ENCODE measurements at places on chromosomes 11 and 22.

DNA sequence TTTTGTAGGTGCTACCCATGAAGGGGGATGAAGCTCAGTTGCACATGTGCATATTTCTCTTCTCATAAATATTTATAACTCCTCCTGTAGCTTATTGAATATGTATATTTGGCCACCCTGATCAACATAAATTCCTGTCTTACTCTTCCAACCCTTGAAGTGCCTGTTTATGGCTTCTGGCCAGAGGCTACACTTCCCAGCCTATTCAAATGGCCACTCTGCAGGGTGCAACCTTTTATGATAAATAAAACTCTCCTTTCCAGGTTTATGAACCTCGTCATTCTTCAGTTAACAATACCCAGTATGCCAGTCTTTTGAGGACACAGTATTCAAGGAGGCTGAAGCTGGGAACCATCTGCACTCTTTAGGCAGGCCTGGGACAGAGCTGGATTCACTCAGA is 2.6 kb upstream of the RTL6 start:
- DNase-seq: no peak

DNA sequence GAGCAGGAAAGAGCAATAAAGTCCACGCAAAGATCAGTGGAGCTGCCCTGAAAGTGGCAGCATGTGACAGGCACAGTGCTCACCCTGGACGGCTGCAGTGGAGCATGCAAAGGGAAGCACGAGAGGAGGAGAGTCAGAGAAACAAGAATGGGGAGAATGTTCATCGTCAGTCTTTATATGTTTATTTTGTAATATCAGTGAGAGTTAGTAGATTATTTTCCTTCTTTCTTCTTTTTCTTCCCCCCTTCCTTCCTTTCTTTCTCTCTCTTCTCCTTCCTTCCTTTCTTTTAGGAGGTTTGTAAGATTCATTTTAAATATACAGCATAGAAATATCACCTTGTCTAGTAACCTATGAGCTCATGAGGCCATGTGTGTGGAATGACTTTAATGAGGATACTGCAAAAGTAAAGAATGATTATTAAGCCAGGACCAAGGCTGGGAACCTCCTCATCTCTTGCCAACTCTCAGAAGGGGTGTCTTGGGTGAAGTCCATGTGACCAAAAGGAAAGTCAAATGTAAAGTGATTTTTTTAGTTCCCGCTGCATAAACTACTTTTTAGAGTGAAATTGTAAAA is 321.1 kb downstream of the AASDHPPT start:
- DNase-seq: no peak

DNA sequence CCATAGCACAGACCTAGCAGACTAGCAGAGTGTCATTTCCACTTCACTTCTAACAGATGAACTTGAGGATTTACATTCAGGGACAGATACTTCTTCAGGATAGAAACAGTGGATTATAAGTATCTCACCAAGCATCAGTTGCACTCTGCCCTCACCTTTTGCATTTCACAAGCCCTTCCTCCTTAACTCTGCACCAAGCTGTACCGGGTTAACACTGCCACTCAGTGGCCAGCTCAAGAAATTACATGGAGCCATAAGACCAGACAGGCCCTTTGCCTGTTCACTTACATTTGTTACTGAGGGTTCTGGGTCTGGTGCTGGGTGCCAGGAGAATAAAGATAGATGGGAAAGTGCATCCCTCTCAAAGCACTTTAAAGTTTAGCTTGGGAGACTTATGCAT is 309.8 kb downstream of the SHANK2 start:
- DNase-seq: no peak

- DNase-seq: no peak
These were observed 69.2 kb upstream of the INCENP start for GRCh38 chr11:62054484-62055121.

GRCh38 chr11:45048313-45048841 is 97.7 kb upstream of the TP53I11 start:
- DNase-seq: no peak

- no peak for DNase-seq
These were observed 21.3 kb downstream of the RASD2 start for GRCh38 chr22:35561796-35562526.

DNA sequence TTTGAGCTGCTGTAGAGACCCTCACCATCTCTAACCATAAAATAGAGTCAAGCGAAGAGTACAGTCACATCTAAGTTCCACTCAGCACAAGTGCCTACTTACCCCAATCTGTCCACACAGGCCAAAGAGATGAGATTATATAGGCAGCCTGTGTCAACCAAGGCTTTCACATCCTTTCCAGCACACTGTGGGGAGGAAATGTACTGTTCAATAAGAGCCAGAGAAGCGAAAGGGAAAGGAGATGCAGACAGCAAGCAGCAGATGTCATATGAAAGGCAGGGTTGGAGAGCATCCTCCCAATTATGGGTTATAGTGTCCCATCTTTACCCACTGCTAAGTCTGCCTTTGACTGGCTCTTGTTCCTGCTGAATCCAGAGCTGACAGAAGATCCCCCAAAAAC is 16.4 kb downstream of the NRIP3 start:
- DNase-seq: no peak

DNA sequence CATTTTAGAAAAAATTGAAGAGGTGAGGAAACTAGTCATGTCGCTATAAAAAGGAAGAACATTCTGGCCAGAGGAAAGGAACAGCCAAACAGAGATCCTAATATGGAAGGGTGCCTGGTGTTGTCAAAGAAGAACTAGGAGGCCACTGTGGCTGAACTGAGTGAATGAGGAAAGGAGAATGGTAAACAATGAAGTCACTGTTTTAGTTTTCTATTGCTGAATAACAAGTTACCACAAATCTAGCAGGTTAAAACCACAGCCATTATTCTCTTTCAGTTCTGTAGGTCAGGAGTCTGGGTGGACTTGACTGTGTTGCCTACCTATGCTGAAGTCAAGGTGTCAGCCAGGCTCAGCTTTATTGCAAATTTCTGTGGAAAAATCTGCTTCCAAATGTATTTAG is 549.3 kb upstream of the CCDC90B start:
- DNase-seq: no peak

DNA sequence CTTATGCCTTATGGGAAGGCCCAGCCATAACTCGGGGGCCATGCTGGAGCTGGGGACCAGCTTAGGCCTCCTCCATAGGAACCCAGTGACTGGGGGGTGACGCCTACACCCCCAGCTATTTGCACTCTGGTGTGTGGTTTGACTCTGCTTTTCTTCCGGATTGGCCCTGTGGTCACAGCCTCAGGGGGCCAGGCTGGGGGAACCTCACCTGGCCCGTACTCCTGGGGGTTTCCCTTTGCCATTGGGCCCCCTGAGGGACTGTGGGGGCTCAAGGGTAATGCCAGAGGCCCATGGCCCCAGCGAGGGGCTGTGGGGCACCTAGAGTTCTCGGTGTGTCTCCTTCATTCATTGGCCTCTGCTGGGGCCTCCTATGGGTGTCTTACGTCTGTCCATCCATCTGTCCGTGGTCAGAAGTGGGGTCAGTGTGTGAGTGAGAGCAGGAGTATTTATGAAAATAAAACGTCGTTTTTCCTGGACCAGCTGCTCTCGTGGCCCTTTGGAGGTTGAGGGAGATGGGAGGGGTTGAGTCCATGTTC is 6.3 kb upstream of the SH3BP1 start:
- DNase-seq: peak; percentile 72

GRCh38 chr22:37205046-37205445 is 7.2 kb downstream of the SSTR3 start:
- DNase-seq: no peak

- no peak for DNase-seq
These were observed 304.0 kb downstream of the SHANK2 start for GRCh38 chr11:70948398-70948797.

- DNase-seq: no peak
These were observed 962.9 kb downstream of the BRD1 start for GRCh38 chr22:48864748-48865147.

DNA sequence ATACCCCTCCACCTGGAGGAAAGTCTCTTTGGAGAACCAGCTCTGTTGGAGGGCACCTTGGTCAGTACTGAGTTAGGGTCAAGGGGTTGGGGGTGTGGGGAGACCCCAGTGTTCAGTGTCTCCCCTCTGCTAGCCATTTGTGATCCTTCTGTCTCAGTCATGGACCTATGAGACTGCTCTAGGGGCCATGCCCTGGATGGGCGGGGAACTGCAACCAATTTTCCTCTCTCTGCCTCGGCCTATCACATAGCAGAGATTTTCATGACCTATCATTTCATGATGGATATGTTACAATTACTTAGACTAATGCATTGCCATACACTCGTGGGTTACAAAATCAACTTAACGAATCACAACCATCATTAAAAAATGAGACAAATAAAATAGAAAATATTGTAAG is 7.4 kb downstream of the OTOG start:
- DNase-seq: no peak

GRCh38 chr22:20636075-20636812 is 128.8 kb downstream of the MED15 start:
- no peak for DNase-seq

DNA sequence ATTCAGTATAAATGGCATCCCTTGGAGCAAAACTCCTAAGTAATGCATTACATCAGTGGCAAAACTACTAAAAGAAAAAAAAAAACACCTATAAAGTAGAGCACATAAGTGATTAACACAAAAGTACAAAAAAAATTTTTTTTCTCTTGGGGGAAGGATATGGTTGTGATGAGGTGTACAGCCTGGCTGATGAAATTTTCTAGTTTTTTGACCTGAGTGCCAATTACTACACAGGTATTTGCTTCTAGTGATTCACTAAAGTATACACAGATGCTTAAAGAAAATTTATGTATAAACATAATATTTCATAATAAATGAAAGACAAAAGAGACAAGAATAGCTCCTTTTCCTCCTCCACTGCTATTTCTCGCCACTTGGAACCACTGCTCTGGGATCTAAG is 71.8 kb upstream of the APOA1 start:
- DNase-seq: no peak

DNA sequence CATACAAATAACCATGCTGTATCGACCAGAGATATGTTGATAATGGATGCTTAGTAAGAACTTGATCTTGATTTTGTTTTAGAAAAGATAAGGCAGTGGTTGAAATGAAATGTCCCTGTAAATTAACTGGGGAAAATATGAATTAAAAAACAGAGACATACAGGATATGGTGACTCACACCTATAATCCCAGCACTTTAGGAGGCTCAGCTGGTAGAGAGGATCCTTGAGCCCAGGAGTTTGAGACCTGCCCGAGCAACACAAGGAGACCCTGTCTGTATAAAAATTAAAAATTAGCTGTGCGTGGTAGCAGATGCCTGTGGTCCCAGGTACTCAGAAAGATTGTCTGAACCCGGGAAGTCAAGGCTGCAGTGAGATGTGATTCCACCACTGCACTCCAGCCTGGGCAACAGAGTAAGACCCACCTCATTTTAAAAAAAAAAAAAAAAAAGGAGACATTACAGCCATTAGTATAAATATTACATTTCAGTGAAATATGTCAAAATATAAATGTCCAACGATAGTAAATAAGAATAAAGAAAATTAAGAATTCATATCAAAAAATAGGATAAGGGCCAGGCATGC is 4.6 kb downstream of the PICALM start:
- no peak for DNase-seq

- no peak for DNase-seq
These were observed 68.3 kb upstream of the CRYBB3 start for GRCh38 chr22:25131198-25131887.

GRCh38 chr11:122672892-122673291 is 17.4 kb downstream of the UBASH3B start:
- no peak for DNase-seq

DNA sequence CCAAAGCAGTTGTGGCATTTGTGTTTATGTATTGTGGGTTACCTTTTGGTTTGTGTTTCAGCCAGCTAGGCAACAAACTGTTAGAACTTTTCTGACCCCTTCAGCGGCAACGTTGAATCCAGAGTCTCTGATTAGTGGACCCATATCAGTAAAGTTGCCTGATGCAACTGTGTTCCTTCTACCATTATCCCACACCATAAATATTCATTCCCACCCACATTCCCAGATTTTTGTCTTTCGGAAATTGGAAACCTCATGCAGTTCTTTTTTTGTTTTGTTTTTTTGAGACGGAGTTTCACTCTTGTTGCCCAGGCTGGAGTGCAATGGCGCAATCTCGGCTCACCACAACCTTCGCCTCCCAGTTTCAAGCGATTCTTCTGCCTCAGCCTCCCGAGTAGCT is 30.7 kb upstream of the RBX1 start:
- no peak for DNase-seq

- no peak for DNase-seq
These were observed 38.0 kb downstream of the CDKN1C start for GRCh38 chr11:2847561-2847960.

GRCh38 chr22:47788461-47788860 is 1026.0 kb downstream of the TBC1D22A start:
- DNase-seq: no peak

DNA sequence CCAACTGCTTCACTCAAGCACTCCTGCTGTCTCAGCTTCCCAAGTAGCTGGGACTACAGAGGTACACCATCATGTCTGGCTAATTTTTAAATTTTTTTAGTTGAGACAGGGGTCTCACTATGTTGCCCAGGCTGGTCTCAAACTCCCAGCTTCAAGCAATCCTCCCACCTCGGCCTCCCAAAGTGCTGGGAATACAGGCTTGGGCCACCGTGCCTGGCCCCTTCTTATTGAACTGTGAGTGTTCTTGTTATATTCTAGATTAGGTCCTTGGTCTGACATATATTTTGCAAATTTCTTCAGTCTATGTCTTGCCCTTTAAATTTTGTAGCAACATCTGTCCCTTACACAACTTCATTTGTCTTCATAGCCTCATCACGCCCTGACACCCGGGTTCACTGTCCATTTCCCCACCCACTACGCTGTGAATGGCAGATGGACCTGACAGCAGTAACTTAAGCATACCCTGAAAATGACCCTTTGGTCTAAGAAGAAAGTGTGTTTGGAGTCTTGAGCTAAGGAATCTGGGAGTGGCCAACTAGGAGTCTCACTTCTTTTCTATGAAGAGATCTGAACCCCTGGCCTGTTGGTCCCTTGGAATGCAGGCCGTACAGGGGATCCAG is 4.2 kb upstream of the FAM118A start:
- DNase-seq: no peak

DNA sequence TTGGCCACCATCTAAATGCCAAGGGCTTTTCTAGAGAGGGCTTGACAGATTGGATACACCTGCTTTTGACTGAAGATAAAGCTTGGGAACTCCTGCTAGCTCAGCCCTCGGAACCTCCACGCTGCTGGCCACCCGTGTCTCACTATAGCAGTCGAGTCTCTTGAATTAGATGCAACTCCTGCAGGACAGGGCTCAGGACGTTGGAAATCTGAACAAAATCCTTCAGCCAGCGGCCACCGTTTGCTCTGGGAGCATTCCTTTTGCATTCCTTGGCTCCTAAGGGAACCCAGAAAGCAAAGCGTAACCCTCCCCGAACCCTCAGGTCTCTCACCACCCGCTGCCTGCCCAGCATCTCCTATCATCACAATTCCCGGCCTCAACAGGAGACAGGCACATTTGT is 77.8 kb downstream of the GRIK4 start:
- DNase-seq: no peak

GRCh38 chr22:38239101-38239761 is 33.6 kb downstream of the TMEM184B start:
- no peak for DNase-seq

All from stimulated activated CD8-positive, alpha-beta memory T cell treated with anti-CD3 and anti-CD28 coated beads, Interleukin-15, amount 100 ng/mL, for 48 hours (primary cell).